ENCODE measurements at places on chromosomes 16 and 17.

DNA sequence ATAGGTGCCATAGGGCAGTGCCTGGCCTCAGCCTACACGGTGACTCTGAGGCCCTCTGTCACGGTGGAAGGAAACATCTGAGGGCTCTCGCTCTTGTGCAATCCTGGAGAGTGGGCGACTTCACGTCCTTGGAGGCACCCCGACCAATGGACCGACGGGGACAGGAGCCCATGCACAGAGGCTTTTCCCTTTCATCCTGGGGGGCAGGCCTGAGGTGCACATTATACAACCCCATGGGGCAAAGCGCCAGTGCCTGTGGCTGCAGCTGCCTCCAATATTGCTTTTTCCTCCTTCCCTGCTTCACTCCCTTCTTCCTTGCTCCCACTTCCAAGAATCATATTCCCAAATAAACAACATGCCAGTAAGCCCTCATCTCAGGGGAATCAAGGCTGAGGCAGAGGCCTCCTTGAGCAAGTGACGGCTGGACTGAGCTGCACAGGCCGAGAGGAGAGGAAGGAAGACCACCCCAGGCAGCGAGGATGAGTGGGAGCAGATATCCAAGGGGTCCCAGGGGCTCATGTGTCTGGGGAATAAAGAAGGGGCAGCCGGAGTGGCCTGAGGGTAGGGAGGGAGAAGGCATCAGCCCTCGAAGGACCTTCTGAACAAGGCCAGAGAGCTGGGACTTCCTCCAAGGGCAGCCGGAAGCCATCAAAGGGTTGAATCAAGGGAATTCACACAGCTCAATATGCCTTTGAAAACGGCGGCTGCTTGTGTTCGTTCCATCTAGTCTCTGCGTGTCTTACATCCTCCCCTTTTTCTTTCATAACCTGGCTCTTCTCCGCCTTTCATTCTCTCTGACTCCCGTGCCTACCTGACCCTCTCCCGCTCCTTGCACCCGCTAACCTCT, 42.6 kb upstream of the RPL38 start:
- no peak for DNase-seq

GRCh38 chr17:62751060-62751691, 56.9 kb downstream of the MARCHF10 start:
- no peak for DNase-seq

DNA sequence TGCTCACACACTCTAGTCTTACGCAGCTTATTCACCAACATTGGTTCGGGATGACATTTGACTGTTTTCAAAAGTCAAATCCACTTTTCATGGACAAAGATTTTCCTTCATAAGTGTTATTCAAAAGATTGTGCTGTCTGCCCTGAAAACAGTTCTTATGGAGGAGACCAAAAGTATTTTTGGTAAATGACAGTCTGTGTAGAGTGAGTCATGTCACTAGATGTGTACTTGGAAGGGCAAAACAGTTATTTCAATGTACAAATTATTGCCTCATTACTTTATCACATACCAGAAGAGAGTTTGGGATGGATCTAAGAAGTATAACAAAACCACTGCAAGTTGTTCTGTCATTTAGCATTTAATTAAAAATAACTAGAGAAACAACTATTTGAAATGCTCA, 265.6 kb downstream of the CDH13 start:
- DNase-seq, result no peak

GRCh38 chr17:50107790-50108414, 12.8 kb downstream of the PDK2 start:
- no peak for DNase-seq

GRCh38 chr17:65618516-65618915, 57.1 kb upstream of the AXIN2 start:
- no peak for DNase-seq

DNA sequence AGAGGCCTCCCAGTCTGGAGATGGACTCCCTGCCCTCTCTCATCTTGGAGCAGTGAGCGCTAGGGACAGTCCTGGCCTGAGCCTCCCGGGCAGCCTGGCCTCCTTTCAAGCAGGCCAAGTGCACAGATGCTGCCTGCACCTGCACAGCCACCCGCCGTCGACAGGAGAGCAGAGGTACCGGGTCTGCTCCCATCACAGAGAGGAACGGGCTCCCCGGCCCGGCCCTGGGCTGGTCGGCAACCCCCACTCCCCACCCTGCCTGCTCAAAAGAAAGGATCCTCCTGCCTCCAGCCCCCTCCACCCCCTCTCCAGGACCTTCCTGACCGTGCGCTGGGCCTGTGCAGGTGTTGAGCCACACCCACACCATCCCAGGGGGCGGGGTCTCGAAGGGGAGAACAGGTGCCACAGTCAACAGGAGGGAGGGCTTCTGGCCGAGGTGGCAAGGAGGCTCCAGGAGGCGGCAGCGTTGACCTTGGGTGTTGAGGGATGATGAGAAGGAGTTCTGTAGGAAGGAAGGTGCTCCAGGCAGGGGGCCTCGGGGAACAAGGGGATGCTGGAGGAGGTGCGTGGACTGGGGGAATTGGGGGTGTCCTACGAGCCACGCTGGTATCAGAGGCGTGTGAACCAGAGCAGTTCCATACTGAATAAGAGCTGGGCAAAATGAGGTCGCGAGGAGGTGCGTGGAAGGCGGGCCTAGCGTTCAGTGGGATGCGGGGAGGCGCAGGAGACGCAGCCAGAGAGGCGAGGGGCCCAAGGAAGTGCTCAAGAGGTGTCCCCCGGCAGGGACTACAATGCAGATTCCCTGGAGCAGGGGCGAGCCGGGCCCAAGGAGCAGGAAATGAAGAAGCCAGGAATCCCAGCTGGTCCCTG, 967 bp upstream of the CDH15 start:
- DNase-seq, result no peak

DNA sequence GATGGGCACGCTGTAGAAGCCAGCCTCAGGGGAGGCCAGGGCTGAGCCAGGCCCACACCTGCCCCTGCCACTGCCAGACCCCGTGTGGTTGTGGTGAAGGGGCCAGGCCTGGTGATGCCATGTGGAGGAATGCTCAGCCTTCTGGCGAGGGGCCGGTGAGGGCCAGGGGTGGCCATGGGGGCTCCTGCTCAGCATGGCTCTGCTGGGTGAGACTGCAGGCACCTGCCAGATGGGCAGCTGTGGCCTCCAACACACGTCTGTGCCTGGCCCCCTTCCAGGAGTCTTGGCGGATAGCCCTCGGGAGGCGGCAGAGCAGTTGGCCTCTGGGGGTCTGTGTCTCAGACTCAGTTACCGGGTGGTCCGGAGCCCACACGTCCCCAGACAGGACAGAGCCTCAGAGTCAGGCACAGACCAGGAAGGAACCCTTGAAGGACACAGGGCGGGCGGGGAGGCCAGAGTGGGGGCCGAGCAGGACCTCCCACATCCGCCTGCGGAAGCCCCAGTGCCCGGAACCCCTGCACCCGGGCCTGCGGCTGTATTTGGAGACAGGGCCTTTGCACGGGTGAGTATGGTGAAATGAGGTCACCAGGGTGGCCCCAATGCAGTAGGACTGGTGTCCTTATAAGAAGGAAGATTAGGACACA, 22.5 kb upstream of the CHMP6 start:
- no peak for DNase-seq

- no peak for DNase-seq
Observed at GRCh38 chr17:82242977-82243647, 14.3 kb downstream of the SLC16A3 start.

- DNase-seq, result no peak
Observed at GRCh38 chr16:79083508-79084299, 516.8 kb downstream of the MAF start.

DNA sequence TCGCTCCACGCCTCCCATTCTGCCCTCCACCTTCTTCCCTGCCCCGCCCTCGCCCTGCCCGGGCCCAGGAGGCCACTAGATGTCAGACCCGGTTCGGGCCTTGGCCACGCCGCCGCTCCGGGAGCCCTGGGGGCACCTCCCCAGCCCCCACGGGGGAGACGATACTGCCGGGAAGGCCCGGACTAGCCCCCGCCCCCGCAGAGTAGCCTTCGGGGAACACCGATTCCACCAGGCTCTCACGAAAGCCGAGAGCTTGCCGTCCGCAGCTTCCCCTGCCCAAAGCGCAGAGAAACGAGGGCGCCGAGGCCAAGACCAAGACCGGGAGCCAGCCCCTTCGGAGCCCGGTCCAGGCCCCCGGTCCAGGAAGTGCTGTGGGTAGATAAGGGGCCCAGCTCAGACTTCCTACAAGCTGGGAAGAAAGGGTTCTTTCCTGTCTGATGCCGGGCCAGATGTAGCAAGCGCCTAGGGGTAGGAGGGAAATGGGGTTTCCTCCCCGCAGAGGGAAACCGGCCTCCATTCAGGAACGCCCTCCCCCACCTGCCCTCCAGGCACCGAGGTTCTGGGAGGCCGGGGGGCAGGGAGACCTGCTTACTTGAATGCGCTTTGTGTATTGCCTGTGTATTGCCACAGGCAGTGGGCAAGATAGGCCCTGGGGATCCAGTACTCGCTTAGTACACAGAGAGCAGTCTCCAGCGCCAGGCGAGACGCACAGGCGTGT, 806 bp upstream of the CYB561 start:
- peak; percentile 13 for DNase-seq

- DNase-seq, result no peak
Observed at GRCh38 chr16:20153444-20153843, 79.8 kb upstream of the GPR139 start.

GRCh38 chr17:76078860-76079534, at the start of gene ZACN:
TSS of gene ZACN (plus strand) at chr17:76079182. CDS start at chr17:76079265, 83 bp downstream.
- no peak for DNase-seq

GRCh38 chr17:9414471-9414870, 161.1 kb downstream of the STX8 start:
- DNase-seq, result no peak

GRCh38 chr17:8609910-8610309, 20.6 kb downstream of the MYH10 start:
- DNase-seq, result no peak

DNA sequence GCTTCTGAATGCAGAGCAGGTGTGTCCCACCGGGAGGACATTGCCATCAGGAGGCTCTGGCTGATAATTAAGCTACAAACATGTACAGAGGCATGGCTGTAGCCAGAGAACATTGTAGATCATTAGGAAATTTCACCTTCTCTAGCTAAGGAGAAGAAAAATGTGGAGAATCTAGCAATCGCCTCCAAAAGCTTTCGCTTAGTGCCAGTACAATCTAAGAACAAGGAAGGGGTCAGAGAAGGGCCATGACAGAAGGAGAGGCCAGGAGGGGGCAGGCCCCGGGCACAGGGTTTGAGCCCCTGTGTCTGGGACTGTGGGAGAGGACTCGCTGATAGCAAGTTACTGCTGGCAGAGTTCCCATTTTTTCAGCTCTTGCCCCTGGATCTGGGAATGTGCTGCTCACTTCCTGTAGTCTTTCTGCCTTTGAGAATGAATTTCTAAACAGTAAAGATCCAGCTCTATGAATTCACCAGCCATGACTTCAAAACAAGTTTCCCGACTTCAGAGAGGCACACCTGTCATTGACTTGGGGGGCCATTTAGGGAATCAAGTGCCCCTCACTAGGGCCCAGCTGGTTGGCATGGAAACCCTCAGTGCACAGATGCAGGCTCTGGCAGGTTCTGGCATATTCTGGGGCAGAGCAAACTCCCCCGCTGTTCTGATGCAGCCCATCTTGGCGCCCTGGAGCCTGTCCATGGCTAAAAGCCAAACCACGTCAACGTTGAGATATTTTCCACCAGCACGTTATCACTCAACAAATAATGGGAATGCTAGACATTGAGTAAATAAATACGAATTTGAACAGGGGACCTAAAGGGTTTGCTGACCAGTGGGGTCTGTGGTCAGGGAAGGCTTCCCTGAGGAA, 59.5 kb upstream of the CACNG4 start:
- DNase-seq, result no peak

DNA sequence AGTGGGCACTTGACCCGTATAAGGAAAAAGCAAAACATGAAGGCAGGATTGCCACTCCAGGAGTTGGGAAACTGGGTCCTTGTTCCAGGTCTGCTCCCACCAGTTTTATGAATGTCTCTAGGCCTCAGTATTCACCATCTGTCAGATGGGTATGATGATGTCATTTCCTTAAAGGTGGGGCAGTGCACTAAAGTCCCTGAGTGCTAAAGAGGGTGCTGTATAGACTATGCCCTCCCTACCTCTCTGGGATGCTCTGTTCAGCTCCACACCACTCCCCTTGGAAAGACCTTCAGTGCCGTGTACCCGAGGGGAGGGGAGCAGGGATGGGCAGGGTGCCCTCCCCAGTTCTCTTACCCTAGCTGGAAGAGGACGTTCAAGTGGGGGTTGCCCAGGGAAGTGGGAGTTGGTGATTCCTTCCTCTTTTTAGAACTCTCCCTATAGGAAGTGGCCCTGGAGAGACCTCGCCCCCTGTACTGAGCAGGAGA, 2.2 kb downstream of the LASP1 start:
- no peak for DNase-seq

GRCh38 chr16:49806446-49806845, 49.5 kb downstream of the ZNF423 start:
- no peak for DNase-seq

- no peak for DNase-seq
Observed at GRCh38 chr16:55479430-55480140, 587 bp downstream of the MMP2 start.
